Bronchial epithelial cell (primary cell): ENCODE measurements at places on chromosomes 11 and 22. TPM values are rescaled to one million over a fixed set of nuclear protein-coding genes. Genes with fewer than 3 reads are reported as not detected.

DNA sequence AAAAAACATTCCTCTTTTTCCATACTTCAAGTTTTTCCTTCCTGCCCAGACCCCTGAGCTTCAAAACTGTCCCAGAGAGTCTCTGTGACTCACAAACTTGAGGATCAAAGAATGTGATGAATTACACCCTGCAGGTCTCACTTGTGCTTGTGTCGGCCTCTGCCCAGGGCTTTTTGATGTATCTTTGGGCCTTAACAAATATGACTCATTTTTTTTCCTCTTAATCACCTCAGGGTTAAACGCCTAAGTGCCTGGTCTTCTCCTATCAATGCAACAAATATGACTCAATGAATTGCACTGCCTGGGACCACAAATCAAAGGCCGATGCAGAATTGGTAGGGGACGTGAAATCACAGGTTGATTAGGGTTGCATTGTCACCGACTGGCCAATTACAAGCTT is 267.7 kb downstream of the LARGE1 start:
- DNase-seq: peak; percentile 43

DNA sequence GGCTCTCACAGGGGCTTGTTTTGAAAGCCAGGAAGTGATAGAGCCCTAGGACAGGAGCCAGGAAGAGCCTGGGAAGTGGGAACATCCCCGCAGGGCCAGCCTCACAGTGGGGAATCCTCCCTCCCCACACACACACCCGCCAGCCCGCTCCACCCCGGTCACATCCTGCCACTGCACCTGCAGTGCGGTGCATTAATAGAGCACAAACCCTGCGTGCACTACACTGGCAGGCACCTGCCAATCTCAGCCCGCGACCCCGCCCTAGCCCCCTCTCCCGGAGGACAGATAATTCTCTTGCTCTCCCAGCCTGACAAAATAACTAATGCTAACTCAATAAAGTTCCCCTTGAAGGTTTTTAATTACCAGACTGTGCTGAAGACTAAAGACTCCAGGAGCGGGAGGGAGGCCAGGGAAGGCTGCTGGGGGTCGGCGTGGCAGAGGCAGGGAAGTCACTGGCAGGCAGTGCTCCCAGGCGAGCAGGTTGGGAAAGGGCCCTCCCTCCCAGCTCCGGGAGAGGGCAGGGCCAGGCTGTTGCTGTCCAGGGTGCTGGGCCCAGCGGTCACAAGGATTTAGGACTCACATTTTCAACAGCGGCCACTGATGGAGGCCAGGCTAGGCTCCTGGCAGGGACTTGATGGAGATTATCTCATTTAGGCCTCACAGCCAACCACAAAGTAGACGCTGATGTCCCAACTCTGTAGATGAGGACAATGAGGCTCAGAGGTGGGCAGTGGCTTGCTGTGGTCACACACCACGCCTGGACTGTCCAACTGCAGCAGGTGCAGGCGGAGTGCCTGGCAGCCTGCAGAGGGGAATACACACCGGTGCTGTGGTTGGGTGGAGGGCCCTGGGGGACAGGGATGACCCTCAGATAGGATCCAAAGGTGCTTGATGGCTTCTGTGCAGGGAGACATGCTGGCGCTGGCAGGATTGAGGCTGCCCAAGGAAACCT is 23.9 kb upstream of the TCF20 start:
- peak; percentile 26 for DNase-seq

GRCh38 chr11:73760135-73760678 is 667 bp downstream of the RAB6A start:
- DNase-seq: no peak

GRCh38 chr11:119422809-119423508 is at the start of gene THY1:
Gene THY1 (minus strand): TSS chr11:119423172. CDS start chr11:119420905, 2,267 bp downstream.
- DNase-seq: no peak

DNA sequence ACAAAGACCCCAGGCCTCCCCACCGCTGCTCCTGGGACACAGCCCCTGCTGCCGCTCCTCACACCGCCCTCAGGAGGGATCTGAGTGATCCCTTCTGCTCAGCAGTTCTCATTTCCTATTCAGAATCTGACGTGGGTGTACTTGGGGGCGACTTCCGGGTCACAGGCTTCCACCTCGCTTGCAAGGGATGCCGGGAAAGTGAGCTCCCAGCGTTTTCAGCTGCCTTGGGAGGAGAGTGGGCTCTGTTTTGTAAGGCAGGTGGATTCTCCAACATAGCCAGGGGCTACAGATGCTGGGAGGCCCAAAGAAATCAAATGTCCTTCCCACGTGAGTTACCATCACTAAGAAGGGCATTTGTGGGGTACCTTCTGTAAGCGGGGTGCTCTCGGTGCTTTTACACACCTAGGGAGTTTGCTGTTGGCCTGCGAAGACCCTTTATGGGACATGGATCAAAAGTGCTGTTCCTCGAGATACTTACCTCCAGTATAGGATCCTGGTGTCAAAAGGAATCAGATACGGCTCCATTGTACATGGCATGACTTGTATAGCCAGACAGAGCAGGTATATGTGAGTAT is 9.7 kb upstream of the LRRC10B start:
- no peak for DNase-seq

GRCh38 chr11:67780056-67780455 is 105.6 kb upstream of the ALDH3B2 start:
- no peak for DNase-seq

GRCh38 chr11:43138621-43139140 is 173.1 kb upstream of the API5 start:
- DNase-seq: no peak

- DNase-seq: no peak
Observed at GRCh38 chr11:2621894-2622293, 77.9 kb downstream of the KCNQ1OT1 start.

- DNase-seq: peak; percentile 74
Observed at GRCh38 chr22:27885977-27886842, 32.8 kb downstream of the PITPNB start.

GRCh38 chr11:69950120-69950519 is 128.0 kb upstream of the ANO1 start:
- no peak for DNase-seq

DNA sequence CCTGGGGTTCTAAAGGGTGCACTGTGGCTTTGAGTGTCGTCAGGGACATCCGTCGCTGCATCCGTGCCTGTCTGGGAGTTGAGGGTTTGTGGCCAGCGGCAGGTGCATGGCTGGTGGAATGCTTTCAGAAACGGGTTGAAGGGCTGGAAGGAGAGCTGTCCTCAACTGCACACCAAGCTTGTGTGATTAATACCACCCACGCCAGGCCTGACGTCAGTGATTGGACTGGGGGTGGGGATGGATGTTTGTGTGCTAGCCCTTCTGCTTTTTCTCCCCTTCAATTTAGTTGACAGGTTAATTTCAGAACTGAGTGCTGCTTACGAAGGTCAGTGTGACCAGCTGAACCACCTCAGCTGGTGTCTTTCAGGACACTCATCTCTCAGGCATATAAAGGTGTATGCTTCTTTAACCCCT is 3.2 kb upstream of the GAB2 start:
- DNase-seq: peak; percentile 56

DNA sequence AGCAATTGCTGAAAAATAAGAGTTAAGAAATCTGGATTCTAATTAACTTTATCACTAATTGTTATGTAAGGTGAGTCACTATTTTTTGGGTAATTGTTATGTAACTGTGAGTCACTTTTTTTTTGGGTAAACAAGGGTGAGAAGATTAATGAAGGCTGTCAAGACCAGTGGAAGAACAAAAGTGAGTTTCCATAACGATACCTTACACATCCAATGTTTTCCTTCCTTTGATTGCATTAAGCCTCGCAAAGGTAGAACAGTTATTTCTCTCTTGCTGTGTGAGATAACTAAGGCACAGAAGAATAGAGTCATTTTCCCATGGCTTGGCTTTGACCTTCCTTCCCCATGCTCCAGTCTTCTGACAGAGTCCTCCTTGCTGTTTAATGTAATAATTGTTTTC is 374.7 kb downstream of the DDX10 start:
- DNase-seq: peak; percentile 16

- DNase-seq: no peak
Observed at GRCh38 chr11:63870351-63871140, 31.6 kb downstream of the MARK2 start.

DNA sequence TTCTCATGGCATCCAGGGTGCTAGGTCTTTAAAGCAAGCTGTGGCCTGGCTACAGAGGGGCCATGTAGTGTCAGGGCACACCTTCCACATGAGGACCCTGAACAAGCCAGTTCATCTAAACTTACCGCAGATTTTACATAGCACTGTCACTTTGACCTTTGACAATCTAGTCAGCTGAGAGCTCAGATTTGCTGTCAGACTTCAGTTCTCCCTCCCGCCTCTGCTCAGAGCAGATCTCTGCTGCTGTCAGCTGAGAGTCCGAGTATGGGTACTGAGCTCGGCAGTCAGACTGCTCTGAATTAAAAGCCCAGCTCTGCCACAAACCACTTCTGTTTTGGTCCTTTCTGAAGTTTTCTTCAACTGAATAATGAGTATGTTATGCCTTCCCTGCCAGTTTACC is 507.1 kb downstream of the SOX6 start:
- no peak for DNase-seq

DNA sequence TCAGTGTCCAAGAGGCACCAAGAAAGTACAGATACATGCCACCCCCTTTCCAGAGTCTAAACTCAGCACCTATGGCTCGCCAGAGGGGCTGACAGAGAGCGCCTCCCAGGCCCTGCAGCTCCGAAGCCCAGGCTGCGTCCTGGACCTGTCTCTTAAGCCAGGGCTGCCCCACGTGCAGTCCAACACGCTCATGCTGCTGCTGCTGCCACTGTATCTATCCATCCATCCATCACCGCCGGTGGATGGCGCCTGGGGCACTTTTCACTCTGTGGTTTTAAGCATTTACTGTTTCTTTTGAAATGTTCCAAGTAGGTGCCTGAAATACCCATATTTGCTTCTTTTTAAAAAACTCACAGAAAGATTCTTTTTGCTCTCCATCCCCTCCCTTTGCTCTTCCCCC is 41.8 kb downstream of the MACROD1 start:
- DNase-seq: peak; percentile 18

DNA sequence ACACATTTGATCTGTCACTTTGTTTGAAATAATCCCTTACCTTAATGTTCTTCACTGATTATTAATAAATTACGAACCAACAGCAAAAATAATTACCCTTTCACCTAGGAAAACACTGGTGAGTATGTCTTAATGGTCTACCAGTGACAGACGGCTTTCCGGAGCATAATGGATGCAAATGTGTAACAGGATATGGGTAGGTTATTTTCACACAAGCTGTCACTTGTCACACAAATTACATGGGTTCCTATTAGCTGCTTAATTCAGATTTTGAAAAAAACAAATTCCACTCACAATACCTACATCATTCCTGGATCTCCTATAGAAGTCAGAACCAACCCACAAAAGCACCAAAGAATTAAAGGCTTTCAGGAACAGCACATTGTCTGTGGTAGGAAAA is 127.9 kb downstream of the WT1 start:
- no peak for DNase-seq

Gene MYO18B
- total RNA-seq: not detected in 2 replicates

Gene ASCL2
- total RNA-seq: 0.79 and 2.4 TPM in 2 replicates

Gene KRTAP5-2
- total RNA-seq: not detected in 2 replicates

Gene FBLN1
- total RNA-seq: 18.2 and 25.2 TPM in 2 replicates

Gene UBE2L3
- total RNA-seq: 14.7 and 23.3 TPM in 2 replicates

Gene ENTHD1
- total RNA-seq: not detected in 2 replicates

Gene CASP5
- total RNA-seq: 6.9 TPM in 1 of 2 replicates, not detected in the other

Gene ADM
- total RNA-seq: 169 and 210 TPM in 2 replicates
